ENCODE measurements at places on chromosomes 3 and 15.

GRCh38 chr15:23764306-23764705 lies 77.2 kb upstream of the NDN start:
- no peak for DNase-seq

- DNase-seq, result no peak
Observed at GRCh38 chr3:185677146-185677829, 91.2 kb downstream of the SENP2 start.

- no peak for DNase-seq
Observed at GRCh38 chr3:182414586-182414985, 378.7 kb upstream of the ATP11B start.

DNA sequence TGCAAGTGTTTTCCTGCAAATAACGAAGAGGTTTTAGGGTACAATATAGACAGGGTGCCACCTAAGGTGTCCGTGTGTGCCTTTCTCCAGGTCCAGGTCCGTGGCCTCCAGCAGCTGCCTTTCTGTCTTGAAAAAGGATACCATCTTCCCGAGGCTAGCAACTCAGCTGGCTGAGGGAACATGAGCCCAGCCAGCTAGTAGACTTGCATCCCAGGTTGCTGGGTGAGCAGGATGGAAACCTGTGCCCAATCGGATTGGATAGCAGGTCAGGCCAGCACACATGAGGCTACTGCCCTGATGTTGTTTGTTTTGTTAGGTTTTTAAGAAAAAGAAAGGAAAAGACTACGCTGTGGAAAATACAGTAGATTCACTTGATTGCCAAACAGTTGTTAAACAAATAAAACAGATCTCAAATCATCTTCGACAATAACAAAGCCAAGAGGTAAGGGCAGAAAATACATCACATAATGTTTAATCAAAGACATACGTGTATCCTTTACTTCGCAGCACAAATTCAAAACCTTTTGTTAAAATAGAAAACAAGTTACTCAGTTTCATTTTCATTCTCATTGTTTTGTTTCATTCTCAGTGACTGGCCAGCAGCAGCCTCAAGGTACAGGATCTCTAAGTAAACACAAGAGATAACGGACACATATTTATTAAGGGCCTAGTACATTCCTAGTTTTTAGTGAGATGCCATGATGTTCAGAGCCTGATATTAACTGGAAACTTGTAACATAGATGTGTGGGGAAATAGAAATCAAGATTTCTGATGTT lies 661.2 kb upstream of the NR2F2 start:
- no peak for DNase-seq

- no peak for DNase-seq
Observed at GRCh38 chr3:100185847-100186246, 71.5 kb upstream of the FILIP1L start.

DNA sequence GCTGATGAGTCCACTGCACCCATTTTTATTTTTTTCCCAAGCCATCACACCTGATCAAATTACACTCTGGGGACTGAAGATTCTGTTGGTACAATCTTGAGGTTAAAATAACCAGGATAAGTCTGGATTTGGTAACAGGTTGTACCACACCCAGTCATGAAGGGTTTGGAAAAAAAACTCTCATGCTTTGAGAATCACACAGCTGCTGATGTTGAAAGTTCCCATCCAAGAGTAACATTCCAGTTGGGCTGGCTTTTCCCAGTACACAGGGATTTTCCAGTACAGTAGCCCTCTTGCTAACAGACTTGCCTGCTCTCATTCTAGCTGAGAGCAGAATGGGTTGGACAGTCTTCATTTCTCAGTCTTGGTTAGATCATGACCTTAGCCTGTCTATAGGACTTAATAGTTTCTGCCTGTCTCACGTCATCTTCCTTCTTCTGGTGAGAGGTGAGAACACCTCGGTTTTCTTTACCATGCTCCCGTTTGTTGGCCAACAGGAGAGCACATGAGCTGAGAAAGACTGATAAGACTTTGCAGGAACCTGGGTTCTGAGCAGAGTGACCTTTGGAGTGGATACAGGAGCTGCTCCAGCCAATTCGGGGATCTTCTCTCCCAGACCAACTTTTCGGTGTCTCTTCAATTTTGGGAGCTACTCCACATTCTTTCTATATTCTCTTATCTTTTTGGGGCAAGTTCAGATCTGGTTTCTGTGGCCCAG lies 300.1 kb upstream of the LYSMD4 start:
- DNase-seq, result no peak

DNA sequence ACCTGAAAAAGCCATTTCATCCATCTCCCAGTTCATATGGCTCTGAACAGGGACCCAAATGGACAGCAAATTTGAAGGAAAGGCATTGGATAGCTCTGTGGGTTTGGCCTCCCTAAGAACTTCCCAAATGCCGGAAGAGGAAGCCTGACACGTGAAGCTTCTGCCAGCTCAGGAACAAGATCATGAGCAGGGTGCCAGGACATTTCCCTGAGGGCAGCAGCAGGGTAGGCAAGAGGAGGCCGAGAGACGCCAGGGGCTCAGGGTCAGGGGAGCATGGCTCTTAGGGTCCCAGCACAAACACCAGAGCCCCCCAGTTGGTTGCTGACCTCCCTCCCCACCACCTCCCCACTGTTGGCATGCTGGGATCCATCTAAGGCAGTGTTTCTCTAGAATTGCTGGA lies 187.5 kb downstream of the MEGF11 start:
- no peak for DNase-seq

DNA sequence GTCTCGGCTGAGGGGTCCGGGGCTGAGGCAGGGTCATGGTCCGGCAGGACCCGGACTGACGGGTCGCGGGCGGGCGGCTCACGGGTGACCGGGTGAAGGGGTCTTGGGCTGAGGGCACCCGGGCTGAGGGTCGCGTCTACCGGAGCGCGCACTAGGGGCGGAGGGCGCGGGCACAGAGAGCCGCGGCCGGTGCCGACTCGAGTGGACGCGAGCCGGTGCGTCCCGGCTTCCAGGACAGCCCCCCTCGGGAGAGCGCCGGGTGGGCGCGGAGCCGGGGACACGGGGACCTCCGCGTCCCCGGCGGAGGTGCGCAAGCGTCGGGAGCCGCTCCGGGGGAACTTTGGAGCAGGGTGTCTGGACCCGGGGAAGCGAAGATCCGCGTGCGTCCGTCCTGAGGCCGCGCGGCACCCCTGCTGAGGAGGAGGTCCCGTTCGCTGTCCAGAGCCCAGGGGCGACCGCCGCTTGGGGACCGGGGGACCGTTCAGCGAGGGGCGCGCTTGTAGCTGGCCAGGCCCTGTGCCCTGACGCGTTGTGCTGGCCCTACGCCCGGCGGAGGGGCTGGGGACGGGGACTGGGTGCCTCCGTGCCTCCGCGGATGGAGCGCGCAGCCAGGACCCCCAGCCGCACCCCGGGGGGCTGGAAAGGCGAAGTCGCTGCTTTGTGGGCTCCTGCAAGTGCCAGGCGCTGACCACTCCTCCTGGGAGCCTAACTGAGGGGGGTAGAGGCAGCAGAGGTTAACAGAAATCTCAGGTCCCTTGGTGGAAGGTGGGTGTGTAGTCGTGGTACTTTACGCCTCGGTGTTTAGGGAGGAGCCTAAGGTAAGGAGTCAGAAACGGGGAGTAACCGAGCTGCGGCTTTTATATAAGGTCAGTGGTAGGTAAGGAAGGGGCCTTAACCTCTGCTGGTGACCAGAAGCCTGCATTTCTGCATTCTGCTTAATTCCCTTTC lies at the start of gene PPARG:
Gene PPARG (plus strand): TSS at position 889 of the 948 bp plus-strand sequence. CDS start 90,642 bp downstream, outside the sequence.
- DNase-seq, result peak; percentile 59

DNA sequence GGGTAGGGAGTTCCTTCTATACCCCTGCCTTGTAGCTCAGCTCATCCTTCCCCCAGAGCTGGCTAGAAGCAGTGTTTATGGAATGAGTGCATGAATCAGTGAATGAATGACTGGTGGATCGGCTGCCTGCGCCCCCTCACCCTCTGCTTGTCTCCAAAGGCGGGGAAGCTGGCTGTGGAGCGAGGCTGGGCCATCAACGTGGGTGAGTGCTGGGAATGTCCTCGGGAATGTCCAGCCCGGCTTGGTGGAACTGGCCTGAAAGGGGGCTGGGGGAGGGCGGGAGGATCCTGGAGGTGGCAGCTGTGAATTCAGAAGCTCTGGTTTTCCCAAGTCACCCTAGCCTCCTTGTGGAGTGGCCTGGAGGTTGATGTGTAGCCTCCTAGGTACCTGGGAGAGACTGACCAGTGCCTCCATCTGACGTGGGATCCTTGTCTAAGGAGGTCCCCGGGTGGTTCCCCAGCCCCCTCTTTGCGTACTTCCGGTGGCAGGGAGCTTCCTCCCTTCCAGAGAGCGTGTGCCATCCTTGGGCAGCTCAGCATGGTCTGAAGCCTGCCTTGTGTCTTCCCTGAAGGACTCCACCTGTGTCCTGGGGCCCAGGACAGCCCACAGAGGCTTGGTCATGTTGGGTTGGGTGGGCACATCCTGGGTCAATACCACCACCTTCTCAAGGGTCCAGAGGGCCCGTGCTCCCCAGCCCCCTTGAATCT lies 18.4 kb downstream of the HDAC11 start:
- DNase-seq, result no peak

DNA sequence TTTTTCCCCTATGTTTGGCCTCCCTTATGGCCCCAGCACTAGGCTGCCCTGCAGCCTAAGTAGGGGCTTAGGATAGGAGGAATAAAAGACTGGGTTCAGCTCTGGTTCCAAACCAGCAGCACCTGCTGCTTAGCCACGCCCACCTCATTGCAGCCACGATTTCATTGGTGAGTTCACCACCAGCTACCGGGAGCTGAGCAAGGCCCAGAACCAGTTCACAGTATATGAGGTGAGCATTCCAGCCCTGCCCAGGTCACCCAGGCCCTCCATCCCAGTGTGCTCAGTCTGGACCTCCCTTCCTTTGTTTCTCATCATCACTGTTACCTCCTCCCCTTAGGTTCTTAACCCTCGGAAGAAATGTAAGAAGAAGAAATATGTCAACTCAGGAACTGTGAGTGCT lies 11.5 kb downstream of the CPNE9 start:
- no peak for DNase-seq

DNA sequence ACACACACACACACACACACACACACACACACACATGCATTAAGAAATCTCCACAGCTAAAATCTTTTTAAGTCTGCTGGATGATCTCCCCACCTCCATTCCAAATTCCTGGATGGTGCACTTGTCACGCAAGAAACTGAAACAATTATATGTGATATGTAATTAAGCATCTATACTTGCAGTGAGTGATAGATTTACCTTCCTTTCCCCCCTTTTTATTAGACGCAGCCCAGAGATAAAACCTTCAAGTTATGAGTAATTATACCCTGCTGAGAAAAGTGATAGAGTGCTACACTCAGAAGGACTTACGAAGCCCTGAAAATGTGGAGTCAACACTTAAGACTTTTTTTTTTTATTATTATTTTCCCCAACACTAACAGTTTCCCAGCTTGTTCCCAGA lies 255.2 kb downstream of the LSAMP start:
- no peak for DNase-seq

DNA sequence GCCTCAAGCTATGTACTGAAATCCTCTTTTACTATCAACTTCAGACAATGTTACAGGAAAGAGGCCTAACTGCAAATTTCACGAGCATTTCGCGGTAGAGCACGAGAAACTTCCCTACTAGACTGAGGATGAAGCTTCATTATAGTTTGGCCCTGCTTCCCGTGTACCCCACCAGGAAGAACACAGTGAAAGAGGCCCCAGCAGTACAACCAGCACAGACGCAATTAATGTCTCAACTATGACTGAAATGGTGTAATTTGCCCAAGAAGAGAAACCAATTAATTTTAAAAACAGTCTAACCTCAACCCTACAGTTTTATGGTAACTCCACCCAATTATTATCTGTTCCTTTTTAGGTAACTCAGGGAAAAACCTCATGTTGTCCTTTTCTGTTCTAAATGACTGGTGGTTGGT lies 12.1 kb downstream of the CHSY1 start:
- DNase-seq, result no peak

GRCh38 chr15:79307251-79307650 lies 3.7 kb upstream of the TMED3 start:
- DNase-seq, result no peak

DNA sequence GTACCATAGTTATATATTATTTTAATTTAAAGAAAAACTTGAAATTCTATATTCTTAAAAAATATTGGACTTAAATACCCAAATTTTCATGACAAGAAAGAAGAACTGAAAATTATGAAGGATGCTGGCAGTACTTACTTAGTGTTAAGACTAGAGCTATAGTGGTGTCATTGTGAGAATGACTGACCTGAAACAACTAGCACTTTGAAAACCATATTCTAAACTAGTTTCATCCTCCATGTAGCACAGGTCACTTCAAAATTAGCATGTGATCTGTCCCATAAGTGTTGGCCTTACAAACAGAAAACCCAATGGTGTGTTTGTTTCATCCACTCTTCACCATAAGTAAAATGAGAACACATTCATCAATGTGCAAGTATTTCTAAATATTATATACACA lies 208.6 kb downstream of the ZIC4 start:
- DNase-seq, result no peak

- peak; percentile 23 for DNase-seq
Observed at GRCh38 chr15:44033894-44034293, 161.2 kb downstream of the FRMD5 start.

GRCh38 chr15:101641894-101642293 lies 10.3 kb downstream of the TM2D3 start:
- DNase-seq, result peak; percentile 69

- peak; percentile 4 for DNase-seq
Observed at GRCh38 chr15:73866481-73866880, 6.9 kb upstream of the TBC1D21 start.

- DNase-seq, result no peak
Observed at GRCh38 chr3:20776286-20776685, 590.3 kb upstream of the SGO1 start.

DNA sequence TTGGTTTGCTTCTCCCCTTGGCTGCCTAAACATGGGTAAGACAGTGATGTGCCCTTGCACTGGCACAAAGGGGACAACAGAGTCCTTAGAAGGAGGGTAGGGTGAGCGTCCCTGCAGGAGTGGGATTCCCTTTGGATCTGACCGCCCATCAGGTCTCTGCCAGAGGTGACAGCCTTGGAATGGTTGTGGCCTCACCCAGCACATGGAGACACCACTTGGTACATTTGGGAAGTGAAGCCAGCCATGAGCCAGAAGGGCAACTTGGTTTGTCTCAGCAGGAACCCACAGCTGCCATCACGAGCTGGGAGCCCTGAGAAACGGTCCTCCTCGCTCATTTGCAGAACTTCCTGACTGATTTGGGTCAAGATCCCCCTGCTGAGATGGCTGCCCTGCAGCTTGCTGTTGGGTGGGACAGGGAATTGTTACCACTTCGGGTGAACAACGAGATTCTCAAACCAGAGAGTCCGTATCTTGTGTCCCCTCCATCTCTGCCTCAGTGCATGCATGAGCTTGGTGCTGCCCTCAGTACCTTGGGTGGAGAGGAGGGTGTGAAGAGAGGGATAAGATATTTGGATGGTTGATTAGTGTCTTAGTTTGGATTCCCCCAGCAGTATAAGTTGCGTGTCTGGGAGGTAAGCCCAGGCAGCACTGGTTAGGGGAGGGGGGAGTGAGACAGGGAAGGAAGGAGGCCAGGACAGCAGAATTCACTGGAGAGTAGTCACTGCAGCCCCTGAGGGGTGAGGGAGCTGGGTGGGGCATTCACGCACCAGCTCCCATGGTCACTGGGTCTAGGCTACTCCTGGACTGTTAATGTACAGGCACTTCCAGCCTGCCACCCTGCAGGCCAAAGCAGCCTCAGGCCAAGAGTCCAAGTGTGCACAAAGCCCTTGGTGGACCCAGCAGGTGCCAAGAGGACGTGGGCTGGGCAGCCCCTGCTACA lies 168.8 kb upstream of the TOPAZ1 start:
- DNase-seq, result no peak
